ENCODE measurements at places on chromosomes 11 and 22.

DNA sequence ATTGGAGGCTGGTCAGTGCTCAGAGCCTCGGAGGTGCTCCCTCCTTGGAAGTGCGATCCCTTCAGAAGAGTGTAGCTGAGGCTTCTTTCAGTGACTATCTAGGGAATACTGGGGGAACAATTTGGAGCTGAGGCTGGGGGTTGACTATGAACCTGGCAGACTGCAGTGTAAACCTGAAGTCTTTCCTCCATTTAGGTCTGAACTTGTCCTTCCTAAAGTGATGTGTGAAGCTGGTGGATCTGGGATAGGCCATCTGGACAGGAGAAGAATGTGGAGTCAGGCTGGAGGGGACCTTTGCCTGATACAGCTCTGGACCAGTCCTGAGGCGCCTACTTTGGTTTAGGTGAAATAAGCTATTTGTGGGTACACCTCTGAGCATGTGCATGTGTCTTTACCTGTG lies 3.5 kb upstream of the INSC start:
- no peak for DNase-seq

- no peak for DNase-seq
Measured at GRCh38 chr11:132123449-132123848, 753.0 kb downstream of the NTM start.

GRCh38 chr11:133082841-133083488 lies 449.3 kb downstream of the OPCML start:
- DNase-seq, result peak; percentile 39

DNA sequence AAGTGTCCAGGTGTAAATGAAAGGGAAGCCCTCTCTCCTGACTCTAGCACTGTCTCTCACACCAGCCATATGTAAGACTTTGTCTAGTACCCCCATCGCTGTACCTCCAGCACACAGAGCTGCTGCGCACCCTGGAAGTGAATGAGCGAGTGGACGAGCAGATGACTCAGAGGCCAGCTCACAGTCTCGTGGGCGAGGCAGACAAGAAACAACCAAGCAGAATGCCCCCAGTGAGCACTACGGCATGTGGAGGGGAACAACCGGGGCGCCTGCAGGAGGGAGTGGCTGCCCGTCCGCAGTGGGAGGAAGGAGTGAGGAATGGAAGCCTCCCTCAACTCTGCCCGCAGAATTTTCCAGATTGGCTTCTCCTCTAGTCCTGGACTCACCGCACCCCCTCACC lies 46.4 kb downstream of the MCM5 start:
- DNase-seq, result no peak

- DNase-seq, result no peak
Measured at GRCh38 chr11:1653541-1654387, 24.2 kb downstream of the KRTAP5-5 start.

DNA sequence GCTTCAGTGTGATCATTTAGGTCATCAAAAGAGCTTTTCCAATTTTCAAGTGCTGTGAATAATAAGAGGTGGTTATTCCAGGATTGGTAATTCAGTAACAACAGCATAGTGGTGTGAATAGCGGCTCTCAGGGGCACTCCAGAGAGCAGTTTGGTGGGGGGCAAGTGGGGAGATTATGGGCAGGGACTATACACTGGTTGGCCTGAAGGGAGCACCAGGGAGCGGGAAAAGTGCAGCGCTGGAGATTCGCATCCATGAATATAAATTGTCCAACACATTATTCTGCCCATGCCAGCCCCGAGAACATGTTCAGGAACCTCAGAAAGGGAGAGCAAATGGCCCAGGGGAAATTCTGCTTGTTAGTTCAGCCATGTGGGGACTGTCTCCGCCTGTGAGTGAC lies 37.9 kb downstream of the OR6Q1 start:
- DNase-seq, result no peak

DNA sequence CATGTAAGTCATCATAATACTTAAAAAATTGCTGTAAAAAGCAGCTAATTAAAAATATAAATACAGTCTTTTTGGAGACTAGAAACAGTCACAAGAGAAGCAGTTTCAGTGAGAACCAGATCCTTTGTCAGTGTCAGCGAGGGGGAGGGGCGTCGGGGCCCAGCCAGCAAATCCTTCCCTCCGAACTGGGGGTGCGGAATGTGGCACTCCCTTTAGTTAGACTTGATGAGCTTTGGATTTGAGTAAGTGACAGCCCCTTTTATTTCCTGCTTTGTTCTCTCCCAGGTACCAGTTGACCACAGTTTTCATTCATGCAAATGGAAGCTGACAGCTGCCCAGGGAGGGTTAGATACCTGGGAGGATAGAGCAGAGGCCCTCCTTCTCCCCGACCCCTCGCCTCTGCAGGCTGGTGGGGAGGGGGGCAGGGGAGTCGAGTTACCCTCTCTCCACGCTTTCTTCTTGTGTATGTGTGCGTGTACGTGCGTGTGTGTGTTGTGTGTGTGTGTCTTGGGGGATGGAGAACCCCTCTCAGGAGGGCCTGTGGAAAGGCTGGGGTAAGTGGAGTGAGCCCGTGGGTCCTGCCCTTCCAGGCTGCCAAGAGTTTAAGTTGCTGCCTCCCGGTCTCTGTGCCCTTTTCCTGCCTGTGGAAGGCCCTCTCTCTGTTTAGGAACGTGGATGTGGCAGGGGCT lies 38.3 kb downstream of the PTPRJ start:
- DNase-seq, result no peak

DNA sequence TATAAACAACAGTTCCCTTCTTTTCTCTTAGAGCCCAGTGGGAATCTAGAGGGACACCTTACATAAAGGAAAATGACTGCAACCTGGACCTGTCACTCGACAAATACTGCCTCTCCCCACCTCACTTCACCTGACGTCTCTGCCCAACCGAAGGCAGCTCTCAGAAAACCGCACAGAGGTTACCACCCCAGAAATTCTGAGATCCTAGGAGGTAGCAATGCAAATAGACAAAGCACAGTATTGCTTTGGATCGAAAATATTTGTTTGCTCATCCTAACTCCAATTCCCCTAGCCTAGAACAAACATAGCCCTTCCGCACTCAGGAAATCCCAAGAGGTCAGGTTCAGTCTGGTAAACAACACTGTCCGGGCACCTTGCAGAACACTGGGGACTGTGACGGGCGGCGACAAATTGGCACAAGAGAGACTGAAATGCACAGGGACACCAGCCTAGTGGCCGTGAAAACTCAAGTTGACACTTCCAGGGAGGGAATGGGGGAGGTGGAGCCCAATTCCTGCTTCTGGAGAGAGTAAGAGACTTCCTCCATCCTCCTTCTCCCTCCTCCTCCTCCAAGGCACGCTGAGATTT lies 420 bp upstream of the TRIM44 start:
- no peak for DNase-seq

DNA sequence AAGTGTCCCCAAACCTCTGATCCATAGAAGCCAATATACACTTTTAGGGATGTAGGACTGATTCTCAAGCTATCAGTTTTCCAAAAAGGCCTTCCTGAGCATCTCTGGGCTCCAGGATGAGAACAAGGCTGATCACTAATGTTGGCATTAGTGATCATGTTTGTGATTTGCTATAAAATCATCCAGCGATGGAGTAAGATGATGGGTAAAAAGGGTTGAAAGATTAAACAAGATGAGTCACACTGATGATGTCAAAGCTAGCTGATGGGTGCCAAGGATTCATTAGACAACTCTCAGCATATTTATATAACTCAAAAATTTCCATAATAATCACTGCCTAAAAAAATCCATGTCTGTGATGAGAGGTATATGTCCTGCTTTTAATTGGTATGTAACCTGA lies 42.8 kb downstream of the ZNF280B start:
- no peak for DNase-seq

GRCh38 chr11:127247261-127247851 lies 246.8 kb upstream of the KIRREL3 start:
- peak; percentile 3 for DNase-seq

DNA sequence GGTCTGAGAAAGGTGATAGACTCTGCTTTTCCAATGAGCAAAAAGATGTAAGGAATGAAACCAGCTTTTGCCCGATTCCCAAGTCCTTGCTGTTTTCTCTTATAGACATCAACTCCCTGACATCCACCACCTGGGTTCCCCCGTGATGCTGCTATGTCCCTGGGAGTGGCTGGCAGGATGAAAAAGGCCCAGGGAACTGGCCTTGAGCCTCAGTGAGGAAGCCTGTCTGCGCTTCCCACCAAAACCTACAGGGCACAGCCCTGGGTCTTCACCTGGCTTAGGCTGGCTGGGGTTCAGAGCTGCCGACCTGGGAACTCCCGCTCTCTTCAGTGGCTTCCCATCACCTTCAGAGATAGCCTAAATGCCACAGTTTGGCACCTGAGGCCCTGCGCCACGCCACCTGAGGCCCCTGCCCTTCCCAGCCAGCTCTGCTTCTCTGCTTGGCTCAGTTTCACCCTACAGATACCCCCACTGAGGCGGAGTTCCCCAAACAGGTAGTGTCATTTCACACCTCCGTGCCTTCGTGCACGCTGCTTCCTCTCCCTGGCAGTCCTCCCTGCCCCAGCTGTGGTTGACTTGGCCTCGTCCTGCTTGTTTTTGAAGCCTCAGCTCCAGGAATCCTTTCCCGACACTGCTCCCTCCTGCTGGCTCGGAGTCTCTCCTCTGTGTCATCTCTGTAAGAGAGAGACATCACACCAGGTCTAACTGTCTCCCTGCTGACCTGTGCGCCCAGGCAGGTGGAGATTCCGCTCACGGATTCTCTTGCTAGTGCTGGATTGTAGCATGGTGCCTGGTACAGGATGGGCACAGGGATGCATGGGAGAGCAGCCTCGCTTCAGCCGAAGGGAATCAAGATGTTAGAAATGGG lies 10.7 kb downstream of the SLC37A2 start:
- DNase-seq, result no peak

- no peak for DNase-seq
Measured at GRCh38 chr22:19396934-19397733, 34.4 kb downstream of the HIRA start.

- DNase-seq, result no peak
Measured at GRCh38 chr11:20310596-20311394, 52.7 kb upstream of the HTATIP2 start.

DNA sequence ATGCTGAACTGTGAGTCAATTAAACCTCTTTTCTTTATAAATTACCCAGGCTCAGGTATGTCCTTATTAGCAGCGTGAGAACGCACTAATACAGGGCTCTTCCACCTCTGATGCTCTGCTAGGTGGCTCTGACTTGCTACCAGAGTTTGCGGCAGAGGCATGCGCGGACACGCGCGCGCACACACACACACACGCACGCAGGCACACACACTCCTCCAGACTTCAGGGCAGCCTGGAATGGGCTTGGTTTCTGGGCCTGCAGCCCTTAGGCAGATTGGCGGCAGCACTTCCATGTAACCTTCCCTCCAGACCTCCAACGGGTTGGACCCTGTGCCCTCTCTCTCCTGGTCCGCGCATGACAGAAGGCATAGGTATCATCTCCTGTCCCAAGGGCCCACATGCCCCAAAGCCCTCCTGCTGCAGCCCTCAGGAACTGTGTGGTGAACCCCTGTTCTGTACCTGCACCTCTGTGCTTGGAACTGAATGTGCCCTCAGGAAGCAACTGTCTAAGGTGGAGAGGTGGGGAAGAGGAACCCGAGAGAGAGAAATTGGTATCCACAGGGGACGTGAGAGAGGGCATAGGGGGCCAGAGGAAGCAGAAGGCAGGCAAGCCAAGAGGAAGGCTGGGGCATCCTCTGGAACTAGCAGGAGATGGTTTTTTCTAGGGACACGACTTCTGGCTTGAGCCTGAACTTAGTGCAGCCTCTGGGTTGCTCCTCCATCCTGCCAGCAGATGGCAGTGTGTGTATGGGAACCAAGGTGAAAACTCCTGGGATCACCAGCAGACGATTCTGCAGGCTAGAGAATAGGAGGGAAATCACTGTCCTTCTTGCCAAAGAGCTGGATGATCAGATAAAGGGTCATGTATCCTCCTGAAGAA lies 23.4 kb upstream of the RIC3 start:
- DNase-seq, result peak; percentile 65

- no peak for DNase-seq
Measured at GRCh38 chr11:69524291-69524882, 42.9 kb downstream of the LINC01488 start.

GRCh38 chr11:58330861-58331260 lies 28.0 kb downstream of the OR5B17 start:
- DNase-seq, result no peak

- no peak for DNase-seq
Measured at GRCh38 chr11:130673698-130674097, 225.3 kb downstream of the ADAMTS15 start.

GRCh38 chr11:74815966-74816365 lies 67.3 kb downstream of the RNF169 start:
- DNase-seq, result no peak

GRCh38 chr22:22235558-22235957 lies 9.0 kb upstream of the VPREB1 start:
- no peak for DNase-seq

DNA sequence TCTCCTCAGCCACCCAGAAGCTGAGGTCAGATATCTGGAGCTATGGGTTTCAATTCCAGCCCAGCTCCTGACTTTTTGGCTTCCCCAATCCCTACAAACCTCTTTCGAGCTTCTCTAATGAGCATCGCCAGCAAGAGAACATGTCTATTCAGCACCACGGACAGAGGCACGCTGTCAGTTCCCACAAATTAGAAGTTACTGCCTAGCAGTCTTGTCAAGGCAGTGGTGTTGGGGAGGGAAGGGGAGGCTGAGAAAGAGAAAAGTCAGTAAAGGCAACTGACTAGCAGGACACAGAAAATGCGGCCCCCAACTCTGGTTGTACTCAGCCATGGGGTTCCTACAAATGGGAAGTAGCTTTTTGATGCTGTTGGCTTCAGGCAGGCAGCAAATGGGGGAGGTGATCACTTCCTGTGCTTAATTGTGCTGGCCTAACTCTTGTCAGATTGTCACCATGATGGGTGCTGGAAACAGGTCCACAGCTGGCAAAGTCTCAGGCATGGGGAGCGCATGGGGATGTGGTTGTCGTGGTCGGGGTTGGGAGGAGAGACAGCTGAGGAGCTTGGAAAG lies 205.9 kb downstream of the ST3GAL4 start:
- DNase-seq, result peak; percentile 41

DNA sequence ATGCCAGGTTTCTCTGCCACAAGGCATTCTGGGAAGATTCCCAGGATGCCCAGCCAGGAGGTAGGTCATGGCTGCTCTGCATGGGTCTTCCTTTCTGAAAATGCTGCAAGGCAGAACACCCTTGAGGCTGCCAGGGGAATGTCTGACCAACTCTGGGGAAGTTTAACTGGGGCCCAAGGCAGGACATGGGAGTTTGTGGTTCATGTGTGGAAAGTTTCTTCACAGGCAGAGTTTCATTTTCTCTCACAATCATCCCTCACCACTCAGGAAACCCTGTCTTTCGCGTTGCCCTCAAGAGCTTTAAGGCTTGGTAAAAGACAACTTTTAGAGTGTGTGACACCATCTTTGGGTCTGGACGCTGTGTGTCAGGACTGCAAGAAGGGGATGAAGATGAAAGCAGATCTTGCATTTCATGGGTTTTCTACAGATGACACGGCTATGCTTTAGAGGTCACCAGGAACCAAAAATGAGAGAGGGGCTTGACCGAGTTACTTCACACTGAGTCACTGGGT lies 133.5 kb downstream of the CD44 start:
- no peak for DNase-seq

DNA sequence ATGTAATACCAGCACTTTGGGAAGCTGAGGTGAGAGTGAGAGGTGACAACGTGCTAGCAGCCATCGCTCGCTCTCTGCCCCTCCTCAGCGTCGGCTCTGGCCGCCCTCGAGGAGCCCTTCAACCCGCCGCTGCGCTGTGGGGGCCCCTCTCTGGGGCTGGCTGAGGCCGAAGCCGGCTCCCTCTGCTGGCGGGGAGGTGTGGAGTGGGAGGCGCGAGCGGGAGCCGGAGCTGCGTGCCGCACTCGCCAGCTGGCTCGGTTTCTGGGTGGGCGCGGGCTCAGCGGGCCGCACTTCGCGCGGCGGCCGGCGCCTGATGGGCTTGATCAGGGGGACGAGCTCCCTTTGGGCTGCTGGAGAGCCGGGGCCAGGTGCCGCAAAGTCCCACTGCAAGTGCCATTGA lies 98.9 kb upstream of the UBASH3B start:
- no peak for DNase-seq

- DNase-seq, result no peak
Measured at GRCh38 chr11:134533511-134533910, 121.5 kb upstream of the B3GAT1 start.

All from NAMALWA (cell line).